ENCODE measurements at places on chromosomes 16 and 17. TPM values are rescaled to one million over a fixed set of nuclear protein-coding genes. Genes with fewer than 3 reads are reported as not detected.

The KRT39 gene
- polyA plus RNA-seq, result not detected

DNA sequence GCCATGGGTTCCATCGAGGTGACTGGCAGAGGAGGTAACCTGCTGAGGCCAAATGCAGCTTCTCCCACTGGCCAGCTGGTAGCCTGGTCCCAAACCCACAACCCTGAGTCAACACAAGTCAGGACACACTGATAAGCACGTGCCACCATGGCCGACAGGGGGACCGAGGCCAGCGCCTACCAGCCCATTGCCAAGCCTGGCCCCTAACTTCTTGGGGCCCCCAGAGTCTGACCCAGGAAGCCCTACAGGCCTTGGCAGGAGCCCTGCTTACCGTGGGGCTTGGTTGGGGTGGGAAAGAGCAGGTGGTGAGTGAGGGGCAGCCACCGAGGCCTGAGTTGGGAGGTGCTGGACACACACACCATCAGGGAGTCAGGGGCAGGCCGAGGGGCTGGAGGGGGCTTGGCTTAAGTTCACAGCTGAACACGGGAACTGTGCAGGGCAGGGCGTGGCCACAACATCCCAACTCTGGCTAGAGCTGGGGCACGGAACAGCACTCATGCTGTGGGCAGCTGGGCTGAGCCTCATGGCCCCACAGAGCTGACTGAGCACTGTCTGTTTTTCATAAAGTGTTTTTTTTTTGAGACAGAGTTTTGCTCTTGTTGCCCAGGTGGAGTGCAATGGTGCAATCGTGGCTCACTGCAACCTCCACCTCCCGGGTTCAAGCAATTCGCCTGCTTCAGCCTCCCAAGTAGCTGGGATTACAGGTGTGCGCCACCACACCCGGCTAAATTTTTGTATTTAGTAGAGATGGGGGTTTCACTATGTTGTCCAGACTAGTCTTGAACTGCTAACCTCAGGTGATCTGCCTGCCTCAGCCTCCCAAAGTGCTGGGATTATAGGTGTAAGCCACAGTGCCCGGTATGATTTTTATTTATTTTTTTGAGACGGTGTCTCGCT is 5.5 kb downstream of the MRPL28 start:
- DNase-seq, result peak; percentile 50

The RPL19 gene
- 3,851 TPM for polyA plus RNA-seq

DNA sequence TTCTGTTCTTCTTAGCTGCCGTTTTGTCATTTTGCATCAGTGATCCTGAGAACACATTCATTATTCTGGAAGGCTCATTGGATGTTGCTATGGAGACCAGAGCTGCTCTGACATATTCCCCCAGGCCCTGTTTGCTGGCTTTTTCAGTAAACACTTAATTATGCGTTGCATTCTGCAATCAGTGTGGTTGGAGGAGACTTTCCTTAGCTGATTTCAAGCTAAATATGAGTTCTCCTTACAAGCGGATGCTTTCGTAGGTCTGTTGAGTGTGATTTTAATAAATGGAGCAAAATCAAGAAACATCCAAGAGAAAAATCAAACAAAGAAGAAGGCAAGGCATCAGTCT is 38.2 kb upstream of the NUDT7 start:
- DNase-seq, result no peak

GRCh38 chr16:14458576-14458975 is 171.5 kb downstream of the PARN start:
- no peak for DNase-seq

DNA sequence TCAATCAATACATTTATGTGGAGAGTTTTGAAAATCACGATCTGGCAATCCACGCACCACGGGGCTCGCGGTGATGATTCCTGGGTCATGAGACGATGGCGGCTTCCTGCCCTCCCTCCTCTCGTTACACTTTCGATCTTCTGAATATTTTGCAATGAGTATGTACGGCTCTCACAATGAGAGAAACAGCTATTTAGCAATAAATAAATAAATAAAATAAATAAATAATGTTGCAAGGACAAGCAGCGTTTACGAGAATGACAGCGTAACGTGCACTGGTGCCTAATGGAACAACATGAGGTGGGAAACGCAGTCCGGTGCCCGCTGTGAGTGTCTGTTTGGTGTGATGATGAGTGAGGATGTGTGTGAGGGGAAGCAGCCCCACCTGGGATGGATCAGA is 46.7 kb upstream of the JPH3 start:
- no peak for DNase-seq

GRCh38 chr17:46732754-46733398 is 85.6 kb downstream of the WNT3 start:
- no peak for DNase-seq

- DNase-seq, result peak; percentile 50
Measured at GRCh38 chr16:50067290-50067853, 1.6 kb downstream of the HEATR3 start.

DNA sequence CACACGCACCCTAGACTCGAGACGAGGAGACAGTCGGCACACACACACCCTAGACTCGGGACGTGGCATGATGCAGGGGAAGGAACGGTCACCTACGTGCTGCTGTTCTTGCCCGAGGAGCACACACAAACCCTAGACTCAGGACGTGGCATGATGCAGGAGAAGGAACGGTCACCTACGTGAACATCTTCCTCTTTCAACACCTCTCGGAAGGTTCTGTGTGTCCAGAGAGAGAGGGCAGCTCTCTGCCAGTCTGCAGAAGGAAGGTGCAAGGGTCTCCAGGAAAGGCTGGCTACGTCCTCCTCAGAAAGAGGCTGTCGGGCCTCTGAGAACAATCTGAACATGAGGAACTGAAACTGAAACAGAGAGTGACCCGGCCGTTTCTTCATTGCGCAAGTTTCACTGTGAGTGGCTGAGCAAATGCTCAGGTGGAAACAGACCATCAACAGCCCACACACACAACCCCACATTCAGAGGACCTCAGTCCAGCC is 43.4 kb downstream of the ZNF276 start:
- no peak for DNase-seq

DNA sequence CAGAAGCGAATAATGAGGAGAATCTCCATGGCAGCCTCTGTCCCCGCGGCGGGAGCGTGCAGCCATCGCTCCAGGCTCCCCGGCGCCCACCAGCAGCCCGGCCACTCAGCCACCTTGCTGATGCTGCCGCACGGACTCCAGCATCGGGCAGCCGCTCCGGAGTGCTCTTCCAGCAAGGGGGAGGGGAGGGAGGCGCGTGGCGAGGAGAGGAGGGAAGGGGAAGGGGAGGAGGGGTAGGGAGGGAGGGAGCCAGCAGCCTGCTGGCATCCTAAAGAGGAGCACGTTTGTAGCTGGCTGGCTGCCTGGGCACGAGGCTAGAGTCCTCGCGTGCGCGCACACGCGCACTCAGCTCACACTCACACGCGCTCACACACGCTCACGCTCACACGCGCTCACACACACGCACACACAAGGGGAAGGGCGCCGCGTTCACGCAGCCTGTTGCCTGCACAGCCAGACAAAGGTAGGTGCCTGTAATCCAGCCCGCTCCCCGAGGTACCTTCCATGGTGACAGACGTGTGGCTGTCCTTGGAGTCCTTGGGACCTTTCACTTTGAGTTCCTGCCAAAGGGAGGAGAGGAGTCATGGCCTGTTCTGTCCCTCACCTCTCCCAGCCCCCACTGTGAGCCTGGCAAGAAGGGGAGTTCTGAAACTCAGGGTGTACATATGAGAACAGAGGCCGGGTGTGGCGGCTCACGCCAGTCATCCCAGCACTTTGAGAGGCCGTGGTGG is 82.1 kb downstream of the TIMM22 start:
- no peak for DNase-seq

GRCh38 chr17:47808830-47809480 is 12.6 kb downstream of the OSBPL7 start:
- DNase-seq, result no peak

GRCh38 chr16:59566446-59566845 is 832.3 kb upstream of the GOT2 start:
- no peak for DNase-seq

GRCh38 chr17:58375256-58375655 is 23.3 kb upstream of the SUPT4H1 start:
- DNase-seq, result no peak

The CD300E gene
- not detected for polyA plus RNA-seq

GRCh38 chr16:31475946-31476302 is 4.0 kb downstream of the TGFB1I1 start:
- DNase-seq, result peak; percentile 44

GRCh38 chr17:73394512-73395450 is 83.0 kb upstream of the CDC42EP4 start:
- no peak for DNase-seq

GRCh38 chr17:2982854-2983253 is 80.6 kb downstream of the OR1D5 start:
- peak; percentile 19 for DNase-seq

GRCh38 chr17:29731589-29731929 is 108.8 kb upstream of the CORO6 start:
- DNase-seq, result no peak

GRCh38 chr16:28596840-28597691 is at the start of gene SULT1A2:
TSS of gene SULT1A2 (minus strand) at chr16:28597050. CDS start at chr16:28595930, 1,120 bp downstream.
- peak; percentile 70 for DNase-seq

The FA2H gene
- polyA plus RNA-seq, result not detected

GRCh38 chr16:30711712-30712111 is 12.7 kb downstream of the SRCAP start:
- peak; percentile 13 for DNase-seq

- no peak for DNase-seq
Measured at GRCh38 chr16:69424935-69425784, 741 bp downstream of the CYB5B start.

GRCh38 chr17:43171586-43172487 is 823 bp downstream of the NBR1 start:
- DNase-seq, result peak; percentile 19

The PRSS33 gene
- not detected for polyA plus RNA-seq

The TEKT5 gene
- polyA plus RNA-seq, result not detected

The CYTH1 gene
- polyA plus RNA-seq, result 25.1 TPM

DNA sequence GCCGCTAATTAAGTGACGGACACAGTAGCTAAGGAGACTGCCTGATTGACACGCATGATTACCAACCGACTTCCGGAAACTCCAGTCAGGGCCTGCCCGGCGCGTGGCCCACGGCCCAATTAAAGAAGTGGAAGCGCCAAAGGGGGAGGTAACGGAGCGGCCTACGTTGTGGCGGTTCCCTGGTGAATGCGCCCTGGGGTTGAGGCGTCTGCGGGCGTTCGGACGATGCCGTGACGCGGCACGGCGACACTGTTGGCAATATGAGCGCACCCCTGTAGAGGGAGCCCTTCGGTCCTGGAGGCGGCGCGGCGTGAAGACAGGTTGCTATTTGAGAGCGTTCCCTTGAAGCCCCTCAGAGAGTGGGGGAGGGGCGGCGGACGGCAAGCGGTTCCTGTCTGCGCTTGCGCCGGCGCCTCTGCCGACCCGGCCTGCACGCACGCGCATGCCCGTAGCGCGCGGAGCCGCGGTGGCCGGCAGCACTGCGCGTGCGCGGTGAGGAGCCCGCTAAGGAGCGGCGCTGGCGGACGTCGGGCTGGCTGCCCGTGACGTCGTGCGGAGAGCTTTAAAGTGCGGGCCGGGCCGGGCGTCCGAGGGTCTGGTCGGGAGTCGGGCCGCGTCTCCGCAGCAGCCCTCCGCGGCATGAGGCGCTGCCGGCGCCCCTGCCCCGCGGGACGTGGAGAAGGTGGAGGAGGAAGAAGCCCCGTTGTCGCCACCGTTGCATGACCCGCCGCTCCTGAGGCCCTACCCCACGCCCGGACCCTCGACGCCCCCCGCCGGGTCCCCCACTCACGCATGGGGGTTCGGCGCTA is at the start of gene ALKBH5:
TSS of gene ALKBH5 (plus strand) at position 495 of the 809 bp plus-strand sequence. CDS start 416 bp downstream, outside the sequence.
- peak; percentile 97 for DNase-seq

The UTS2R gene
- polyA plus RNA-seq, result not detected

DNA sequence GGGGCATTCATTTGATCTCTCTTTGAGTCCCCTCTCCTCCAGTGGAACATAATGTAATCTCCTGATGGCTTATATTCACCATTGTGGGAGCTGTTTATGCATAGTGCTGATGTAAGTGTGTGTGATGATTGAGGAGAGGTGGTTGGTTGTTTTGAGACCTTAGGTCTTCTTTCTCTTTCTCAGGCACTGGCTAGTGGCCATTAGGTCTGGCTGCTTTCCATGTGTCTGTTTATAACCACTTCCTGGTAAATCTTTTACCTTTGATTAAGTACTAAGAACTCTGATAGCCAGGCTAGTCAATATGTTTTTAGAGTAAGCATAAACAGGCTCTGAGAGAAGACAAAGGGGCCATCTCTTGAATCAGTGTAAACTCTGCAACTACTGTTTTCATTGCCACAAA is 27.9 kb downstream of the VAT1L start:
- no peak for DNase-seq

DNA sequence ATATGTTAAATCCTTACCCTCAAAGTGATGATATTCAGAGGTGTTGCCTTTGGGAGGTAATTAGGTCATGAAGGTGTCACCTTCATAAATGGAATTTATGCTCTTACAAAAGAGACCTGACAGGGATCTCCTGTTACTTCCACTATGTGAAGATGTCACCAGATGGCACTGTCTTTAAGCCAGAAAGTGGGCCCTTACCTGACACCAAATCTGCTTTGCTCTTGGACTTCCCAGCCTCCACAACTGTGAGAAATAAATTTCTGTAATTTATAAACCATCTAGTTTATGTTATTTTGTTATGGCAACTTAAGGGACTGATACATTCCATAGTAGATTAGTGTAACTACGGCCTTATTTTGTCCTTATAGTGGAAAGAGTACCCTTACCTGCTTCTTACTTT is 358.3 kb upstream of the SALL1 start:
- no peak for DNase-seq

The CACNG3 gene
- not detected for polyA plus RNA-seq

DNA sequence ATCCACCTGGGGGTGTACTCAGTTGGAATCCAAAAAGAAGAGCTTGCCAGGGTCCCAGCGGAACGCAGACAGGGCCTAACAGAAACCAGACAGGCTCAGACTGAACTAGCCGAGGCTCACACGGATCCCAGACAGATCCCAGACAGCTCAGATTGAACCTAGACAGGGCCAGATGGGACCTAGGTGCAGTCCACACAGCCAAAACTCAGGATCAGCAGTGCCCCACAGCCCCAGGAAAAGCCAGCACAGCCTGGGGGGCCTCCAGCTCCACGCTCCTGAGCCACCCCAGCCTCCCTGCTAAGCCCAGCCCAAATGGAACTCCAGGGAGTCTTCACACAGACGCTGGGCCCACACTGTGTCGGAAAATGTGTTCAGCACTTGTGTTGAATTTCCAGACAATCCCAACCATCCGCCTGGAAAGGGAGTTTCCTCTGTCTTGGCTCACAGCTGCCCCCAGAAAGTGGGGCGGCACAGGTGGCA is 7.5 kb downstream of the STX1B start:
- DNase-seq, result no peak
